ENCODE measurements at places on chromosomes 1 and 21. TPM values are rescaled to one million over a fixed set of nuclear protein-coding genes. Genes with fewer than 3 reads are reported as not detected.
A peak's percentile ranks its signal among the peaks of the same experiment; 100 is the strongest.

DNA sequence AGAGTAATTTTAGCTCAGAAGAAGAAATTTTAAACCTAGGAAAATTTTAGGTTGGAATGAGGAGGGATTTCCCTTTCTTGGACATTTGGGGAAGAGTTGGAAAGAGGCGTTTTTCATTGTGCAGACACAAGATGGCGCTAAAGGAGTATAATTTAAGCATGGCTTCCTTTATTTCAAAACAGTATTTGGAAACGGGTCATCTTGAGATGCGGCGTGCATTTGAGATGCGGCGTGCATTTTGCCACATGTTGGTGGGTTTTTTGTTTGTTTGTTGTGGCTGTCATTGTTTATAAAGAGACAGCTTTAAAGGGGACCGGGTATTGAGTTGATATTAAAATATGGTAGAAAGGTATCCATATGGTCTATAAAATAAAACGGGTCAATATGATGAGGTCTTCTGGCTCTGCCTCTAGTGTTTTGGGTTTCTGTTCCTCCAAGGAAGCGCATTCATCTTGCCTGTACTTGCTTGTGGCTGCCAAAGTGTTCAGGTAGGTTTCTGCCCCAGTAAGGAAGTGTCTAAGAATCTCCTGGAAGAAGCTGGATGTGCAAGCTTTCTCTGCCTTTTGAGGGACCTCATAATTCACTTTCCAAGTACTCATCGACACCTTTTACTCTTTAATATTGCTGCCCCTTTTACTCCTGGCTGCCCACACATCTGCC is 210.3 kb downstream of the SLC35F3 start:
- DNase-seq: no peak

DNA sequence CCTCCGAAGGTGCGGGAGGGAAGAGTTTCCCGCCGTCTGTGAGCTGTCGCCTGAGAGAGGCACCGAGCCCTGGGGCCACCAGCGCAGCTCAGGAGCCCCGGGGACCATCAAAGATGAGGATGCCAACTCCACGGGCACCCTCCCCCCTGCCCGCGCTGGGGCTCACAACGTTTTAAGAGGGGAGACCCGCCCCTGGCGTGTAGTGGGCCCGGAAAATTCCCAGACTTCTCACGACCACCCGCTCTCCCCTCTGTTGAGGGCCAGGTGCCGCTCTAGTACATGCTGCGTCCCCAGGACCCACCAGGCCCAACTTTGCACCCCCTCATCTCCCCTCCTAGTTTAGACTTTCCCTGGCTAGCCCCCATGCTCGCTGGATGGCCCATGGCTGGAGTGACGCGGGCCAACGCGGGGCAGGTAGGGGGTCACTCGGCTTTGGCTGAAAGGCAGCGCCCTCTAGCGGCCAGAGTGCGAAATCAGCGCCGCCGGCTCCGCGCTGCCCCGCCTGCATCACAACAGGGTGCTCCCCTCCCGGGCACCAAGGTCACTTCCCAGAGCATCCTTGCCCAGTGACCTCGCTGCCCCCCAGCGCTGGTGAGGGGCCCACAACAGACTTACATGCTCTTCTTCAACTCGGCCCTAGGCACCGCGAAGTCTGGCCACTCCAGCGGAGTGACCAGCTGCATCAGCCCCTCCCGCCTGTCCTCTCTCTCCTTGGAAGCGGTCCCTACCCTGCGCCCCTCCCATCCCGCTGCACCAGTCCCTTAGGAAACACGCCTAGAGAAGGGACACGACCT is 1.8 kb downstream of the CD160 start:
- DNase-seq: no peak

DNA sequence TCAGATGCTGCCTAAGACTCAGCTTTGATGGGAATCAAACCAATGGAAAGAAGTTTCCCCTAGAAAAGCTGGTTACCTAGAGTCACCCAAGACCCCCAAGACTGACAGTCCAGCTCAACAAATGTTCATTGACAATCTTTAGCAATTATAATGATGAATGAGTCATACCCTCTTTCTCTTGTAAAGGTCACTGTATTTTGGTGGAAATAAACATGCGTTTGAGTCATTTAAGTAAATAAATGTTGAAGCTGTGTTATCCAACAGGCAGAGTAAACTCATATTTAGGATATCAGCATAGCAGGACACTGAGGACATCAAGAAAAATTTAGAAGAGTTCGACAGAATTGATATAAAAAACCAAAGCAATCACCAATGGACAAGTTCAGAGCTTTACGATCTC is 295.9 kb downstream of the RGS7 start:
- DNase-seq: no peak

- no peak for DNase-seq
Observed at GRCh38 chr1:77768006-77768405, 8.4 kb upstream of the USP33 start.

DNA sequence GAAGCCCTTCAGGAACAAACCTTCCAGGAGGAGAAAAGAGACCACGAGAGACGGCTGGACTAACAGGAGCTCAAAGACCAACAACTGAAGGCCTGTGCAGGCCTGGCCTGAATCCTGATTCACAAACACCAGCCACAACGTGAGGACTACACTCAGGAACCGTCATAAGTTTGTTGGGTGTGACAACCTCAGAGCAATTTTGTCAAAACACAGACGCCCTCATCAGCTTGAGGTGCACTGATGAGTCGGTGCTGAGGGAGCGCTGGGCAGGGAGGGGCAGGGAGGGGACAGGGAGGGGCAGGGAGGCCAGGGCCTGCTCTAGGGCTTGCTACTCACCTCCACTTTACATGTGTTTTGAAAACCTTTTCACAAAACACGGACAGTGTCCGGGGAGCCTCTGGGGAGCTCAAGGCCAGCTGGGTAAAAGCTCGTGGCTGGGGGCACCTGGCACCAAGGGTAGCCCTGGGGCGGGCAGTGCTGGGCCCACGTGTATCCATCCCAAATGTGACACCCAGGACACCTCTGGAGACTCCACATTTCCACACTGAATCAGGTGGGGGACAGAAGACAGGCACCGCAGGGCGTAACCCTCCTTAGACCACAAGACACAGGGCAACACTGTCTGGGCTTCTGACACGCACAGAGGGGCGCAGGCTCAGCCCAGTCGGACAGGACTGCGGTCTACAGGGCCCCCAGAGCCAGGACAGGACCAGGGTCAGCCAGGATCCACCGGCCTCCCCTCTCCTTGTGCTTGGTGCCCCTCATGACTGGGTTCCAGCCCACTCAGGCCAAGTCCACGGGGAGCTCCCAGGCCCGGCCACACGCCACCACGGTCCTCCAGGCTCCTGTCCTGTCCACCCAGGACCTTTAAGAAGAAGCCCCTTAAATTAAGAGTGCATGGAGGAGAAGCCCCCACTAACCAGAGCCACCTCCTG is 16.5 kb downstream of the LSS start:
- no peak for DNase-seq

GRCh38 chr1:101291562-101292380 is 55.0 kb downstream of the S1PR1 start:
- DNase-seq: peak; percentile 56

The GSTM1 gene
- polyA plus RNA-seq: 0.47 TPM

The HEYL gene
- 0.50 TPM for polyA plus RNA-seq

The S100A2 gene
- 2.0 TPM for polyA plus RNA-seq

The ELAVL4 gene
- polyA plus RNA-seq: not detected

The CD52 gene
- polyA plus RNA-seq: not detected

The AMPD1 gene
- polyA plus RNA-seq: not detected
